CD8-positive, alpha-beta T cell (primary cell): ENCODE measurements at places on chromosomes 7 and 10.

GRCh38 chr7:51103718-51104117, 212.9 kb downstream of the COBL start:
- DNase-seq: no peak

DNA sequence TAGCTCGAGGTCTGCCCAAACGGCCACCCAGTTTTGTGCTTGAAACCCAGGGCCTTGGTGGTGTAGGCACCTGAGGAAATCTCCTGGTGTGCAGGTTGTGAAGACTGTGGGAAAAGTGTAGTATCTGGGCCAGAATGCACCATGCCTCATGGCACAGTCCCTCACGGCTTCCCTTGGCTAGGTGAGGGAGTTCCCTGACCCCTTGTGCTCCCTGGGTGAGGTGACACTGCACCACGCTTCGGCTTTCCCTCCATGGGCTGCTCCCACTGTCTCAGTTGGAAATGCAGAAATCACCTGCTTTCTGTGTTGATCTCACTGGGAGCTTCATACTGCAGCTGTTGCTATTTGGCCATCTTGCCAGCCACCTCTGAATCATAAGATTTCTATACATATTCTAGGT, 62.4 kb upstream of the CDK6 start:
- no peak for DNase-seq

- DNase-seq: no peak
These were observed 10.0 kb upstream of the TMEM229A start for GRCh38 chr7:124042826-124043225.

- DNase-seq: no peak
These were observed 1.3 kb downstream of the STK17A start for GRCh38 chr7:43584195-43584586.

DNA sequence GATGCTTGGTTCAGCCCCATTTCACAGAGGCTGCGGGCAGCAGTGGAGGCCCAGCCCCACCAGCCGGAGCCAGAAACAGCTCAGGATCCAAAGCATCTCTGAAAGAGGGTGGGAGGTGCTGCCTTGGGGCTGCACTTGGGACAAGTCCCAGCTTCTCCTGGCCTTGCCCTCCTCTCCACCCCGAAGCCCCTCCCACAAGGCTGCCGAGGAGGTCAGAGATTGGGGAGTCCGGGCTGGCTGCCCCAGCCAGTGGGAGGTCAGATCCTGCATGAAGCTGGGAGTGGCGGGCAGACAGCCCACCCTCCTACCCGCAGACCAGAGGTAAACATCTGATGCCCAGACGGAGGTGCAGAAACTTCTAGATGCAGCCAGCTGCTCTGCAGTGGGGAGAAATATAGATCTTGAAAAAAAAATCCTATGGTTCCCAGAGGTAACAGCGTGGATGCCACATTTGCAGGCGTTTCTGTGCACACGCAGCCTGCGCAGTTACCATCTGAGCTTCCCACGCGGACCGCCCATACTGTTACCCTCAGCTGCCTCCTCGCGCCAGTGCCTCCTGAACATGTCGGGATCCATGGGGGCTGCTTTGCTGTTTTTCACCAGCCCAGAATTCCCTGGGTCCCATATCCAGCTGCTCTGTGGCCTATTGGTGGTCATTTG, 36.9 kb upstream of the GNA12 start:
- DNase-seq: no peak

DNA sequence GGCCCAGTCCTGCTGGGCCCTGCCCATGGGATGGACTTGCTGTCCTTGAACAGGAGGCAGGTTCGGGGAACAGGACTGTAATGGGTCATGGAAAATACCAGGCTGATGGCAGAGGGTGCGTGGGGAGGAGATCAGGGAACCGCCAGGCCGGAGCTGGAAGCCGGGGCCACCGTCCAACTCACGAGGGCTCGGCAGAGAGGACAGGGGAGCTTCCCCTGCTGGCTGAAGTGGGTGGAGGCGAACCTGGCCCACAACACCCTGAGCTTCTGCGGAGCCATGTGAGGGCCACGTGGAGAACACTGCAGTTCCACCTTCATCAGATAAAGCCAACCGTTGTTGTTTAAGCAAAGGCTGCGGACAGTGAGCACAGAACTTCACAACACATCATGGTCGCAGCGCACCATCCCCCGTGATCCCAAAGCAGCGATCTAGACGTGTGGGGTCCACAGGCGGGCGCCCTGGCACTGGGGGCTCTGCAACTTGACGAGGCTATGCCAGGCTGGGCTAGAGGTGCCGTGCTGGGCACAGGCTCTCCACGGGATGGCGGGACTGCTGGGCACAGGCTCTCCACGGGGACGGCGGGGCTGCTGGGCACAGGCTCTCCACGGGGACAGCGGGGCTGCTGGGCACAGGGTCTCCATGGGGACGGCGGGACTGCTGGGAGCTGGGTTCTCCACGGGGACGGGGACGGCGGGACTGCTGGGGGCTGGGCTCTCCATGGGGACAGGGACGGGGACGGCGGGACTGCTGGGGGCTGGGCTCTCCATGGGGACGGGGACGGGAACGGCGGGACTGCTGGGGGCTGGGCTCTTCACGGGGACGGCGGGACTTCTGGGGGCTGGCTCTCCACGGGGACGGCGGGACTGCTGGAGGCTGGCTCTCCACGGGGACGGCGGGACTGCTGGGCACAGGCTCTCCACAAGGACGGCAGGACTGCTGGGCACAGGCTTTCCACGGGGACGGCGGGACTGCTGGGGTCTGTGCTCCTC, 473.4 kb downstream of the DNAJB6 start:
- DNase-seq: no peak

- no peak for DNase-seq
These were observed 14.1 kb downstream of the PTN start for GRCh38 chr7:137329411-137329810.

- no peak for DNase-seq
These were observed 12.6 kb downstream of the GTF2IRD1 start for GRCh38 chr7:74466196-74466813.

DNA sequence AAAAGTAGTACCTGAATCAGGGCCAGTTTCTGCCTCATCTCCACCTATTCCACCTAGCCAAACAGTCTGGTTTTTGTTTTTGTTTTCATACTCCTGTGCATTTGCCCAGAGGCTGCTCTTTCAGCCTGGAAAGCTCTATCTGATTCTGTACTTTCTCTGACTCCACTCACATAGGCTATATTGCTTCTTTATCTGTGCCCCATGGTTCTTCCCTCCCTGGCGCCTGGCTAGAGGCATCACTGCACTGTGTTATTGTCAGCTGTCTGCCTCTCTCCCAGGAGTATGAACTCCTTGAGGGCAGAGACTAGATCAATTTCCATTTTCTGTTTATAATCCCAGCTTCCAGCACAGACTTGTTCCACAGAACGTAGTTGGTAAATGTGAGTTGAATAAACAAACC, 5.1 kb upstream of the LMOD2 start:
- no peak for DNase-seq
